ENCODE measurements at places on chromosomes 16 and 17.
A peak's percentile ranks its signal among the peaks of the same experiment; 100 is the strongest.

DNA sequence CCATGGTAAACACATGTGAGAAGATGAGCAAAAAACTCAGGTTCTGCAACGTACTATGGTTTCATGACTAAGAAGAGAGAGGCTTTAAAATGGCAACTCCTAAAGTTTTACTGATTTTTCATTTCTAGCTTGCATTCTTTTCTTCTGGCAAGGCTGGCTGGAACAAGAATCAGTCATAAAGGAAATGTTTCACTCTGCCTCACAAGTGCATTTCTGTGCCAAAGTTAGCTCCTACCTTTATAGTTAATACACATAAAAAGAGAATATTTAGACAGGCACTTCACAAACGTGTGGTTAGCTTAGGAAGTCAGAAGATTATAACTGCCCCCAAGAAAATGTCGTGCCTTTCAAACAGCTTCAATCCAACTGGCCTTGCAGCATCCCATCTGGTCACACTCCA lies 417.1 kb upstream of the CDH11 start:
- no peaks in the 10 kb centered on the region for H3K36me3 ChIP-seq
- no peak for DNase-seq
- H3K27me3 ChIP-seq: no peaks in the 10 kb centered on the region
- H3K27ac ChIP-seq: no peak overlapping the region
- no peaks in the 10 kb centered on the region for H3K4me1 ChIP-seq

DNA sequence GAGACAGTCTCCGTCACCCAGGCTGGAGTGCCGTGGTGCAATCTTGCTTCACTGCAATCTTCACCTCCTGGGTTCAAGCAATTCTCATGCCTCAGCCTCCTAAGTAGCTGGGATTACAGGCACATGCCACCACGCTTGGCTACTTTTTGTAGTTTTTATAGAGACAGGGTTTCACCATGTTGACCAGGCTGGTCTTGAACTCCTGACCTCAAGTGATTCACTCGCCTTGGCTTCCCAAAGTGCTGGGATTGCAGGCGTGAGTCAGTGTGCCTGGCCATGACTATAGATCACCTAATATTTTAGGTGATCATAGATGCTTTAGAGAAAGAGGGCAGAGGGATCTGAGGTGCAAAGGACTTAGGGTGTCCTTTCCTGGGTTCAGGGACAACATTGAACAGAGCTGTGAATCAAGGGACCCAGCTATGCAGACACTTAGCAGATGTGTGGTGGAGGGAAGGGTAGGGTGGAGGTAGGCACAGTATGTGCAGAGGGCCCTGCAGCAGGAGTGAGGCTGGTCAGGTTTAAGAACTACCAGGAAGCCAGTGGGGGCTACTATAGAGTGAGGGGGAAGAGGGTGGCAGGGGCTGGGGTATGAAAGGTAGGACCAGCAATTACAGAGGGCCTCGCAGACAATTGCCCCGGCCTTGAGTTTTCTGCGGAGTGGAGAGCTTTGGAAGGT lies 116.5 kb downstream of the CMIP start:
- no peak overlapping the region for H3K27ac ChIP-seq
- no peak overlapping the region for H3K4me3 ChIP-seq
- no peak for DNase-seq
- no peaks in the 10 kb centered on the region for H3K36me3 ChIP-seq

DNA sequence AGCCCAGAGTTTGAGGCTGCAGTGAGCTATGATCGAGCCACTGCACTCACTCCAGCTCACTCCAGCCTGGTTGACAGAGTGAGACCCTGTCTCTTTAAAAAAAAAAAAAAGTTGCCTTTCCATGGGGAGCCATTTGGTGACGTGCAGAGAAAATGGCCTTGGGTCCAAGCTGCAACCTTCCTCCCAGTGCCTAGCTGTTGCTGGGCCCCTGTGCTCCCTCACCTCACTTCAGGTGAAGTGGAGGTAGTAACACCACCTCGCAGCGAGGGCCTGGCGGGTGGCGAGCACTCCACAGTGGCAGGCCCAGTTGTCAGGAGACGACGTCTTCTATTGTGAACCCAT lies 17.4 kb downstream of the SYT17 start:
- no peak for DNase-seq
- H3K4me1 ChIP-seq: peaks cover 9% of the 10 kb centered on the region
- H3K27ac ChIP-seq: no peak overlapping the region

DNA sequence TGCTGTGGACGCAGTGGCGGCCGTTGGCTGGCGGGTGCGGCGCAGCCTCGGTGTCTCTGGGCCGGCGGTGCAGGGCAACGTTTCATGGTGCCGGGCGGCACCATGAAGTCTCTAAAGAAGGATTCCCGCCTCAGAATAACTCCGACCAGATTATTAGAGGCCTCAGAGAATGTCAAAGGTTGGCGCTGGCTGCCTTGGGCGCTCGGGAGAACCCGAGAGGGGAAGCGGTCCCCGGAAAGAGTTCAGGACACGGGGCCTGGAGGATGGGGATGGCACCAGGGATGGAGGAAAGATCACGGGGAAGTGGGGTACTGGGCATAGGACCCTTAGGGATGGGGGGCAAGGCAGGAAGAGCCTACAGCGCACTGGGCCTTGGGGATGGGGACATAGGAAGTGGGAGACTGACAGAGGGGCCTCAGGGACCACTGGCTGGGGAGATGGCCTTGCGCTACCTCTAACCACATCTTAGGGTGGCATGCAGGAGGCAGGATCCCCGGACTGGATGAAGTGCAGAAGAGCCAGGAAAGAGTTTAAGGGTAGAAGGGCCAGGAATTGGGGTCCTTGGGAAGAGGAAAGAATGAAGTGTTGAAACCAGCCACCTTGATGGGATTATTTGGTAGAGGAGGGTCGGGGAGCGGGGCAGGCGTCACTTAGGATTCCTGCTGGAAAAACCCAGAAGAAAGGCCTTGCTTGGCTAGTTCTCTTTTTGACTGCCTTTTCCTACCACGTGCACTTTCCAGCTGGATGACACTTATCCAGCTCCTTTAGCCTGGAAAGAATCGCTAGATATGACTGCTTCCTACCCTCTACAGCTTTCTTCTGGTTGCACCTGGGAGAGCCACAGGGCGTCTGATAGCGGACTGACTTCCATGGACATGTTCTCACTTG lies 578 bp downstream of the MYCBPAP start:
- peak overlapping the region; percentile 92 for H3K4me3 ChIP-seq
- DNase-seq: no peak
- no peaks in the 10 kb centered on the region for H3K27me3 ChIP-seq

All from GM23338 (cell line).